ENCODE measurements at places on chromosomes 1 and 21. TPM values are rescaled to one million over a fixed set of nuclear protein-coding genes. Genes with fewer than 3 reads are reported as not detected.

NOTCH2 gene
- 77.2 TPM for total RNA-seq

CLEC20A gene
- total RNA-seq: not detected

GRCh38 chr1:87513966-87514660, 185.4 kb downstream of the LMO4 start:
- no peaks in the 10 kb centered on the region for H3K36me3 ChIP-seq
- H3K27me3 ChIP-seq: no peaks in the 10 kb centered on the region
- H3K4me1 ChIP-seq: no peaks in the 10 kb centered on the region

DNA sequence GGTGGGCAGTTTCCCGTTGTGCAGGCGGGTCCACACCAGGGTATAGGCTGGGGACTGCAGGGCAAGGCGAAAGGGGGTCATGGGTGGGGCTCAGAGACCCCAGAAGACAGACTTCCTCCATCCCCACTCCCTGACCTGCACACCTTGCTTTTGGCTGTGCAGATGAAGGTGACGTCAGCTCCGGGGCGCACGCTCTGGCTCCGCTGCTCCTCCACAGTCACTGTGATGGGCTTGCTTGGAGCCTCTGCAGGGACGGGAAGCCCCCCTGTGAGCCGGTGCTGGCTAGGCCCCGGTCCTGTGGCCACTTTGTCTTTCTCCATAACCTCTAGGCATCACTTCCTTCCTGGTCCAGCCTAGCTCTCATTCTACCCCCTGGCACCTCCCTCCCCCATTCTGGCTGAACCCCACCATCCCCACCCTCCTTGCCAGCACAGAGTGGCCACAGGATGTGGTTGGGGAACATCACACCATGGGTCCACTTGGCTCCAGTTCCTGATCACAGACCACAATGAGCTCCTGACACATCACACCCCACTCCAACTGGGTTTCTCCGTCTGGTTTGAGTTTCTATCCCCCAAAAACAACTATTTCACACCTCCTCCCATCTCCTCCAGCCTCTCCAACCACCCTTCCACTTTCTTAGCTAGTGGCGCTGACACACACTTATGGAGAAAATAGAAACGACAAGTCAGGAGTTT, 45.2 kb downstream of the LDLRAD2 start:
- H3K36me3 ChIP-seq: peaks cover 90% of the 10 kb centered on the region
- no peaks in the 10 kb centered on the region for H3K27me3 ChIP-seq
- no peak for DNase-seq
- H3K27ac ChIP-seq: no peak overlapping the region
- peaks cover 17% of the 10 kb centered on the region for H3K4me1 ChIP-seq
- H3K4me3 ChIP-seq: no peak overlapping the region

DNA sequence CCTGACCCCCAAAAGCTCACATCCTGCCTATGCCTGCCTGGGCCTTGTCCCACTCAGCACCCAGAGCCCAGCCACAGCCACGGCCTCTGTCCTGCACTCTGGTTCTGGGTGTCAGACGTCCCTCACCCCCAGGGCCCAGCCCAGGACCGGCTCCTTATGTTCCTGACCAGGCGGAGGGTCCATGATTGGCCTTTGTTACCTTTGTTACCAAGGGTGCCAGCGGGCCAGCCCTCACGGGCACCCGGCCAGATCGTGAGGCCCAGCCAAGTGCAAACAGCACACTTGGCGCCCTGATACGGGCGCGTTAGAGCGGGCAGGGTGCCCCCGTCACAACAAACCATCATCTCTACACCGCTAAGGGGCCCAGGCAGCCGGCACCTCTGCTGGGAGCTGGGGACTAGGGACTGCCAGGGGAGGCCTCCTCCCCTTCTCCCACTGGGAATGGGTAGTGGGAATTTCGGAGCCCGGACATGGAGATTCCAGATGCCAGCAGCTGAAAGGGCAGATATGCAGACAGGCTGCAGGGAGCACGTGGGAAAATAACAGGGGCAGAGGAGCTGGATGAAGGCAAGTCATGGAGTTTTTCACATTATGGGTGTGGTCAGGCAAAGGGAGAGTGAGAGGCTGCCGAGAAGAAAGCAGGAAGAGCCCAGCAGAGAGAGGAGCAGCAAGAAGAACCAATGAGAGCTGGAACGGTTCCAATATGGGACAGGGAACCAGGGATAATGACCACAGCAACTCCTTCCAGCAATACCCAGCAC, 22.1 kb downstream of the HSPG2 start:
- H3K4me1 ChIP-seq: peaks cover 37% of the 10 kb centered on the region
- peaks cover 61% of the 10 kb centered on the region for H3K36me3 ChIP-seq
- H3K27ac ChIP-seq: no peak overlapping the region
- H3K4me3 ChIP-seq: no peak overlapping the region

AIM2 gene
- total RNA-seq: not detected

APCS gene
- total RNA-seq: not detected

TRIM62 gene
- 6.2 TPM for total RNA-seq

OR2G2 gene
- total RNA-seq: not detected

HSD3B1 gene
- not detected for total RNA-seq

GBP4 gene
- total RNA-seq: 0.56 TPM

TMEM82 gene
- total RNA-seq: not detected

SPOCD1 gene
- 40.3 TPM for total RNA-seq

- H3K4me1 ChIP-seq: peaks cover 15% of the 10 kb centered on the region
- no peak for DNase-seq
- no peak overlapping the region for H3K4me3 ChIP-seq
- no peaks in the 10 kb centered on the region for H3K27me3 ChIP-seq
These were observed 6.3 kb upstream of the CD247 start for GRCh38 chr1:167524651-167525050.

- peaks cover 66% of the 10 kb centered on the region for H3K36me3 ChIP-seq
- 0 out of 2 replicates have a peak, but pooled peaks cover 4% of the 10 kb centered on the region for H3K4me1 ChIP-seq
- H3K27me3 ChIP-seq: peaks cover 4% of the 10 kb centered on the region
- DNase-seq: no peak
- H3K27ac ChIP-seq: 0 out of 2 replicates have a peak within 1 kb of the TSS, but pooled peaks have one; percentile 1
These were observed at the start of gene MSH4 for GRCh38 chr1:75796376-75797272. MSH4 (plus strand) TSS chr1:75796882; CDS start chr1:75796986, 104 bp downstream.

ETV3L gene
- total RNA-seq: not detected

- H3K36me3 ChIP-seq: no peaks in the 10 kb centered on the region
- no peaks in the 10 kb centered on the region for H3K27me3 ChIP-seq
- H3K4me1 ChIP-seq: no peaks in the 10 kb centered on the region
- no peak overlapping the region for H3K4me3 ChIP-seq
- no peak for DNase-seq
These were observed 626.9 kb upstream of the ADGRL4 start for GRCh38 chr1:79633456-79633855.

ESRRG gene
- total RNA-seq: not detected

- DNase-seq: no peak
- H3K27me3 ChIP-seq: 0 out of 2 replicates have a peak, but pooled peaks cover 4% of the 10 kb centered on the region
- H3K27ac ChIP-seq: no peak overlapping the region
- no peak overlapping the region for H3K4me3 ChIP-seq
- H3K36me3 ChIP-seq: 0 out of 2 replicates have a peak, but pooled peaks cover 3% of the 10 kb centered on the region
- peaks cover 11% of the 10 kb centered on the region for H3K4me1 ChIP-seq
These were observed 3.2 kb upstream of the C1orf74 start for GRCh38 chr1:209787551-209787950.

- DNase-seq: no peak
- H3K4me1 ChIP-seq: no peaks in the 10 kb centered on the region
These were observed 72.1 kb downstream of the GPR52 start for GRCh38 chr1:174519844-174520243.

C1orf185 gene
- not detected for total RNA-seq

All from SJSA1 (cell line).